ENCODE measurements at places on chromosomes 3 and 15. TPM values are rescaled to one million over a fixed set of nuclear protein-coding genes. Genes with fewer than 3 reads are reported as not detected.

Gene WNT7A
- total RNA-seq = 13.7 TPM

Gene SV2B
- 0.50 TPM for total RNA-seq

Gene CIDEC
- not detected for total RNA-seq

Gene ATP13A5
- not detected for total RNA-seq

Gene ACVR2B
- total RNA-seq = 7.5 TPM

Gene IL17RE
- total RNA-seq = 1.4 TPM

Gene RTP3
- total RNA-seq = not detected

Gene ZNF445
- 4.4 TPM for total RNA-seq

Gene SELENOK
- total RNA-seq = 13.5 TPM

Gene GOLGA8G
- total RNA-seq = 0.07 TPM
